Melanocyte of skin (primary cell): ENCODE measurements at places on chromosomes 5 and 9. TPM values are rescaled to one million over a fixed set of nuclear protein-coding genes. Genes with fewer than 3 reads are reported as not detected.

The PCDHB15 gene
- not detected in 2 replicates for total RNA-seq

The INSL4 gene
- under 0.01 and 0.34 TPM in 2 replicates for total RNA-seq

The C9orf153 gene
- under 0.01 TPM in 1 of 2 replicates, not detected in the other for total RNA-seq

The SPINK7 gene
- not detected in 2 replicates for total RNA-seq

The PITX1 gene
- not detected in 2 replicates for total RNA-seq

The PFN3 gene
- not detected in 2 replicates for total RNA-seq

The NUDT12 gene
- total RNA-seq = 13.7 and 19.9 TPM in 2 replicates

The DNAJC25 gene
- total RNA-seq = 9.0 and 9.6 TPM in 2 replicates

The ELAVL2 gene
- total RNA-seq = 0.15 TPM in 1 of 2 replicates, not detected in the other

The CHD1 gene
- 85.9 and 143 TPM in 2 replicates for total RNA-seq

The SNCB gene
- 0.34 and 0.36 TPM in 2 replicates for total RNA-seq

The LHX6 gene
- not detected in 2 replicates for total RNA-seq

The IFNA13 gene
- not detected in 2 replicates for total RNA-seq

The PRSS3 gene
- 0.33 TPM in 1 of 2 replicates, not detected in the other for total RNA-seq

The PCDHGC5 gene
- total RNA-seq = 1.0 and 2.9 TPM in 2 replicates

The SNCAIP gene
- not detected in 2 replicates for total RNA-seq

The PCDHA3 gene
- total RNA-seq = under 0.01 TPM in 1 of 2 replicates, not detected in the other

The HOMER1 gene
- 14.3 and 20.2 TPM in 2 replicates for total RNA-seq

The SMAD5 gene
- total RNA-seq = 34.1 and 55.6 TPM in 2 replicates

The SLIT3 gene
- total RNA-seq = 0.36 TPM in 1 of 2 replicates, not detected in the other

The SCGB3A2 gene
- not detected in 2 replicates for total RNA-seq

The AQP7 gene
- not detected in 2 replicates for total RNA-seq

The OR1K1 gene
- not detected in 2 replicates for total RNA-seq

The COMMD10 gene
- total RNA-seq = 34.1 and 42.5 TPM in 2 replicates

The NEURL1B gene
- total RNA-seq = 1.4 and 1.7 TPM in 2 replicates

The FSTL4 gene
- 0.31 and 0.33 TPM in 2 replicates for total RNA-seq

The PCA3 gene
- 0.15 and 0.33 TPM in 2 replicates for total RNA-seq

The CARTPT gene
- not detected in 2 replicates for total RNA-seq

The LHX2 gene
- not detected in 2 replicates for total RNA-seq

The DBH gene
- total RNA-seq = not detected in 2 replicates
